Cortex of kidney (tissue), 1 donor: ENCODE measurements at places on chromosomes 5 and 9.

DNA sequence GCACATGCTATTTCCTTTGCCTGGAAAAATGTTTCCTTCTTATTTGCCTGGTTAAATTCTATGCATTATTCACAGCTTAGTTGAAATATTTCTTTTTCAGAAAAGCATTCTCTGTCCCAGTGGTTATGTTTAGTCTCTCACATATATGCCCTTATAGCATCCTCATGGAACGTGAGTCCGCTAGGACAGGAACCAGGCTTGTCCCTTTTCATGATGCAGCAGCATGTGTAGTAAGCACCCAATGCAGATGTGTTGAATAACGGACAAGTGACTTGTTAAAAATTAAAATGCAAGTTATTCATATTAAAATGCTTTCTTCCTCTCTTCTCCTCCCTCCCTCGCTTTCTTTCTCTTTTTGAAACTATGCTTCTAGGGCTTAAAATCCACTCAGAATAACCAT is 349.3 kb downstream of the GLIS3 start:
- DNase-seq: no peak

DNA sequence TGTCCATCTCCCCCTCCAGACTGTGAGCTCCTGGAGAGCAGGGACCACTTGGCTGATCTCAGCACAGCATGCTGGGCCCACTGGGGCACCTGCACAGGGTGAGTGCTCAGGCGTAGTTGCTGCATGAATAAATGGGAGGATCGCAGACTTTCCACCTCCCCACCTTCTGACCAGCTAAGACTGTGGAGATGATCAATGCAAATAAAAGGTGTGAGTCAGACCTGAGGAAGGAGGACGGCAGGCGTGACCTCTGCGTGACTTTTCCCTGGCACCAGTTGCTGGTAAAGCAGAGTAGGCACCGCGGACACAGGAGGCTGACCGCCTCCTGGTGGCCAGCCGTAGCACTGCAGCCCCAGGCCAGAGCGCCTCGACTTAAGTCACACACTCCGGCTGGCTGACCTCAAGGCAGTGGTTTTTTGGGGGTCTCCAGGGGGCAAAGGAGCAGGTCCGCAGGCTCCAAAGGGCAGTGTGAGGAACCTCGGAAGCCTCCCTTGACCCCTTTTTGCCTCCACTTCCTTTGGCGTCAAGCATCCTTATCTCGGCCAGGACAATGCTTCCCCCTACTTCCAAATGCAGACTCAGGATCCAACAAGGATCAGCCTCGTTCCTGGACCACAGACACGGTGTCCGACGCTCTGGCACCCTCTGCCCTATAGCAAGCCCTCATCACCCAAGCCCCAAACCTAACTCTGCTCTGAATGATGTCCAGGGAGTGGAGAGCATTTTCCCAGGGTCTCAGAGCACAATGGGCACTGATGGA is 12.7 kb upstream of the TDRD7 start:
- DNase-seq: no peak

DNA sequence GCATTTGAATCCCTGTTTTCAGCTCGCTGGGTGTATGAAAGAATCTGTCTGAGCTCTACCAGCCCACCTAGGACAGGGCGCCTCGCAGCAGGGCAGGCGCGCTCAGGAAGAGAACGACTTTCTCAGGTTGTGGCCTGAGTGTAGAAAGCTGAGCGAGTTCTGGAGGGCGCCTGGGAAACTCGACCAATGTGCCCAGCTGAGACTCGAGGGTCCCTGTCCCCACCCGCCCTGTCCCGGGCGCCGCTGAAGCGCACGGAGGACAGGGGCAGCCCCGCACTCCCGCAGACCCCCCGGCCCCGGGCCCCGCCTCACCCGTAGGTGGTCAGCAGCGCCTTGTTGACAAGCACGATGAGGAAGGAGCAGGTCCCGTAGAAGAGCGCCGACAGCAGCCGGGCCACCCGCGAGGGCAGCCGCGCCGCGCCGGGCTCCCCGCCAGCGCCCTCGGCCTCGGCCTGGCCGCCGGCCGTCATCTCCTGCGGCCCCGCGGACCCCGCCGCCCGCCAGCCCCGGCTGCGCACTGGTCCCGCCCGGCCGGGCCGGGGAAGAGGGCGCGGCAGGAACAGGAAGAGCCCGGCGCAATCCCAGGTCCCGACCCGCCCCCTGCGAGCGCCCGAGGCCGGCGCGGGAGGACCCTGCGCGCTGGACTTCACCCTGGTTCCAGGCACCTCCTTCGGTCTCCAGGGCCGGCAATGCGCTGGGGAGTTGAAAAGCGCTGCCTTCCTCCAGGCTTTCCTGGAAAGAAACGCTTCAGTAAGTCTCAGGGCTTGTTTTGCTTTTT is at the start of gene SLC35D2:
Gene SLC35D2, minus strand, starts transcription at position 547 of the 778 bp plus-strand sequence. Its CDS starts 77 bp downstream, at position 470.
- DNase-seq: no peak

- DNase-seq: no peak
Measured at GRCh38 chr9:127118597-127119319, 3.7 kb downstream of the ANGPTL2 start.

- DNase-seq: no peak
Measured at GRCh38 chr5:5644249-5644648, 221.8 kb downstream of the ICE1 start.

DNA sequence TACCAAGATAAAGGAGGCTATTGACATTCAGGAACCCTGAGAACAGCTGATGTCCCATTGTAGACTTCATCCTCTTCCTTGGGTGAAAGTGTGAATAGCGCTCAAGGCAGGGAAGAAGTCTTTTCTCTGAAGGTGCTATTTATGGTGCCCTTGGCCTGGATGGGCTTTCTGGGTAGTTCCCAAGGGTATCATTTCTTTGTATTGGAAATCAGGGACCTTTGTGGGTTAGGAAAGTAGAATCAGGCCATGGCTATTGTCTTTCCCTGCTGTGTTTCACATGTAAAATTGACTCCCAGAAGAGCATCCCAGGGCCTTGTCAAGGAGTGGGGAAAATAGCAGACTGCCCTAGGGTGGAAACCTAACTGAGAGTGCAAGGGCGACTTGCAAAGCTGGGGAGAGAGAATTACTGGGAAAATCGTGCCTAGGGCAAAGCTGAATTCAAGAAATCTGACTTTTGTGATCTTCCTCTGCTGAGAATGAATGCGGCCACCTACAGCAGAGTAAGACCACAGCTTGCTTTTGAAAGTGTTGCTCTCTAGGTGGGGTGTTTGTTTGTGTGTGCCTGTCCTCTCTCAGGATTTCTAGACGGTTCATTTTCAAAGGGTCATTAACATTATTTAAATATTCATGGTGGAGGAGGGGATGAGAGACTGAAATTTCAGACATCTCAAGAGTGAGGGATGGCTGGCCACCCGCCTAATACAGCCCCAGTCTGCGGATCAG is 160.6 kb downstream of the C9orf152 start:
- DNase-seq: no peak

- no peak for DNase-seq
Measured at GRCh38 chr9:127903557-127904475, 4.4 kb upstream of the ST6GALNAC6 start.

DNA sequence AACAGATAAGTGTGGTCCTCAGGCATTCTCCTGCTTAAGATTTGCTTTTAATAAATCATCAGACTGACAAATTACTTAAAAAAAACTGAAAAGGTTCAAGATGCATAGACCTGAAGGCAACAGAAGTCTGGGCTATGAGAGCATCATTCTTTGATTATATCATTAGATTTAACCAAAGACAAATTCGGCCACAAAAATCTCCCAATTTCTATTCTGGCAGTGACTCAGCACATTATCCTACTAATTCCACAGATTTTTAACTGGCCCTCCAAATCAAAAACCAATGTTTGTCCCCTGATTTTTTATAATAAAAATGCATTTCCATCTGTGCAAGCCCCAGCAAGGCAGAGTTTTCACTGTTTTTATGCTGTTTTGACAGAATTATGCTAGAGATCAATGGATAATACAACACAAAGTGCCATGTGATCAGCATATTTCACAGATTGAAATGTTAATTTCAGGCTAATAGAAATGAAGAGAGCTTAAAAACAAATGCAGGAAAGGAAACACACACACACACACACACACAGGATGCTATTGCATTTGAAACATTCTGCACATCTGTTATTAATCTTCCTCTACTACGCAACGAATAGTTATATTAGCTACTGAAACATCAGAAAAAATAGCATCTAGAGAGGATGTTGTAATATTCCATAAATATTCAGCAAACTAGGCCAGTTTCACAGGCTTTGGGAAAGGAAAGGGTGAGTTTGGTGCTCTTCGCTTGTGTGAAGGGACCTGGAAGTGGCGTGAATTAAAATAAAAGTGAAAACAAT is 177.6 kb upstream of the ST8SIA4 start:
- no peak for DNase-seq

DNA sequence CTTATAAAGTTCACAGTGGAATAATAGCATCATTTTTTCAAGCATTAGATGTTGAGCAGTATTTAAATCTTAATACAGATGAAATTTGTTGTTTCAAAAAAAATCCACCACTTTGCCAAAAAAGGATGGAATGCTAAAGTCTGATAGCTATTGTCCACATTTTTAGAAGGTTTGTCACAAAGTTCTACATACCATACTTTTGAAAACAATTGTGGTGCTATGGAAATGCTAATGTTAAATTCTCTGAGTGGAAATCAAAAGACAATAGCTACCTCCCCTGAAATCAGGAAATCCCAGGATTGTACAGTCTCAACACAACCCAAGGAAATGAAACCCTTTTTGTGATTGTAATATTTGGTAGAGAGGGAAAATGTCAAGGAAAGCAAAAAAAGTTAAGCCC is 19.3 kb upstream of the GRAMD2B start:
- DNase-seq: no peak

- DNase-seq: no peak
Measured at GRCh38 chr9:77455312-77455927, 192.7 kb downstream of the GNA14 start.

- DNase-seq: no peak
Measured at GRCh38 chr5:124658867-124659557, 87.4 kb downstream of the ZNF608 start.

- DNase-seq: no peak
Measured at GRCh38 chr5:150001660-150002486, 1.3 kb downstream of the HMGXB3 start.

- DNase-seq: no peak
Measured at GRCh38 chr5:3601911-3602782, 6.5 kb downstream of the IRX1 start.

GRCh38 chr9:72407114-72407513 is 42.1 kb upstream of the ZFAND5 start:
- no peak for DNase-seq

DNA sequence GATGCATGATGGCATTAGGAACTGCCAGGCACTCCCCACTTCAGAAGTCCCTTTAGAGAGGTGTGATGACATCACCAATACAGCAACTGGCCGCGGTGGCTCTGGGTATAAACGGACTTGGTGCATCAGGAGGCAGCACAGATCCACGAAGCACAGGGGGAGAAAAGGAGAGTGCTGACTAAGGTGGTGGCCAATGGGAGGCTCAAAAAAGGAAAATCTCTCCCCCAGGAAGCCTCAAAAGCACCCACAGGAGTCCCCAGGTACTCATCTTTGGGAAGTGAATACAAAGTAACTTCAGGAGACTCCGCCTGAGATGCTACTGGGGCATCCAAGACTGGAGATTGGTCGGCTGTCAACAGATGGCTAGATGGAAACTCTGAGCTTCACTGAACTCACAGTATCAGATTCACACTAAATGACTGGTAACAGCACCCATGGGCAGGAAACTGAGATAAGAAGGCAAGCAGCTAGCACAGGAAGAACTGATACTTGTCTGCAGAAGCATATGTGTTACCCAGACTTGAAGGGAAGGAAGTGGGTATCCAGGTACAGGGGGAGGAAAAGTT is 7.6 kb downstream of the TTC39B start:
- no peak for DNase-seq

- no peak for DNase-seq
Measured at GRCh38 chr5:16723821-16724220, 107.0 kb upstream of the RETREG1 start.

- DNase-seq: no peak
Measured at GRCh38 chr5:168528521-168529373, at the start of gene FBLL1. Gene FBLL1 (plus strand): TSS chr5:168529305. CDS start chr5:168529505, 200 bp downstream.

GRCh38 chr9:112011051-112011620 is 114.5 kb downstream of the UGCG start:
- DNase-seq: no peak

DNA sequence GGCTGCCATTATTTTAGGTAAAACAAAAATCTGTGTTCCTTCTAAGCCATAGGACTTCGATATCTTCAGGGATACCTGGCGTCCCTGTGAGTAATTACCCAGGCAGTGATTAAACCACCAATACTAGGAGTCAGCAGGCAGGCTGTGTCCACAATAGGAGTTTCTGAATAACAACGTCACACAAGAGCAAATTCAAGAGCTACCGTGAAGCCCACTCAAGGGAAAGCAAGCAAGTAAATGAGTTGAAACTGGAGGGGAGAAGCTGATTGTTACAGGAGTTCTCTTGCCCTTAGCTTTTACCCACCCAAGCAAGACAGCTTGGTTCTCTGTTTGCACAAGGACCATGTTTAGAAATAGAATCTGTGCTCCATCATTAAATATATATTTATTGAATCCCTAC is 50.8 kb downstream of the SEMA5A start:
- DNase-seq: no peak

DNA sequence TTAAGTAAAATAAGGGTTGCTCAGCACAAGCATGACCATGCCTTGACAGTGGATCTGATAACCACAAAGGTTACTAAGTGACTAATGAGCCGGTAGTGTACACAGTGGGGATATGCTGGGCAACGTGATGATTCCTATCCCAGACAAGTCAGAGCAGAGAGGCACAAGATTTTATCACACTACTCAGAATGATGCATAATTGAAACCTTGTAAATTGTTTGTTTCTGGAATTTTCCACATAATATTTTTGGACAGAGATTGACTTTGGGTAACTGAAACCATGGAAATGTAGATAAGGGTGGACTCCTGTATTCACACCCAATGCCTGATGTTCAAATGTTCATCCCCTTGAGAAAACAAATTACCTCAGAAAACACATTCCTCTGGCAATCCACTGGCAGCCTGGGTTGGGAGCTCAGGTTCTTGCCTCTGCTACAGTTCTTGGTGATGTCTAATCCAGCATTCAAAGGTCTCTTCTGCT is 16.2 kb upstream of the ERAP1 start:
- no peak for DNase-seq

DNA sequence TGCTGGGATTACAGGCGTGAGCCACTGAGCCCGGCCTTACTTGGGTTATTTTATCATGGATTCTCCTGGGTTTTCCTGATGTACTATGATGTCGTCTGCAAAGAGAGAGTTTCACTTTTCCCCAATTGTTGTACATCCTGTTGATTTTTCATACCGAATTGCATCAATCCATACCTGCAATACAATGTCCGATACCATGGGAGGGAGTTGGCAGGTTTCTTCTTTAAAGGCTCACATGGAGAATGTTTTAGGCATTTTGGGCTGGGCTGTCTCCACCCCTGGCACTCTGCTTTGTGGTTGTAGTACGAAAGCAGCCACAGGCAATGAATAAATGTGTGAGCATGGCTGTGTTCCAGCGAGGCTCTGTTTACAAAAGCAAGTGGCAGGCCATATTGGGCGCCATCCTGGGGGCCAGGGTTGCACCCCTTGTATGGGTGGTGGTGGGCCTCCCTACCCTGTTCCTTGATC is 35.1 kb upstream of the EXOC3 start:
- DNase-seq: no peak

GRCh38 chr9:96154081-96154480 is 147.9 kb downstream of the HSD17B3 start:
- no peak for DNase-seq
